ENCODE measurements at places on chromosomes 6 and 20.

DNA sequence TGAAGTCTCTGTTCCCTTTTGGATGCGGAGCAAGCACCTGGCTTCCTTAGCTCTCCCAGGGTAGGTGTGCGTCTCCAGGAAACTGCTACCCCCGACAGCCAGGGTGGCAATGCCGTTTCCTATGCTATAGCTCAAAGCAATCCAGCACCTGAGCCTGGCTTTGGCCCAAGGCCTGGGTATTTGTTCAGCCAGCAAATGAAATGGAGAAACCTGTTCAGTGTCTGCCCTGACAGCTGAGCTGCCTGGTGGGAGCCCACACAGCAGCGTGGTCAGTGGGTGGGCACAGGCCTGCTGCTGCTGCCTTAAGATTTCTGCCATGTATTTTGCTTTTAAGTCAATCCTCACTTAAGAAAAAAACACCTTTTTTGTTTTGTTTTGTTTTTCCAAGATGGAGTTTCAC lies 13.7 kb downstream of the SPATA2 start:
- H3K27me3 ChIP-seq = no peaks in the 10 kb centered on the region
- peaks cover 26% of the 10 kb centered on the region for H3K36me3 ChIP-seq
- no peak overlapping the region for H3K27ac ChIP-seq
- H3K4me3 ChIP-seq = no peak overlapping the region

GRCh38 chr6:53287336-53288225 lies 61.2 kb downstream of the ELOVL5 start:
- H3K27ac ChIP-seq = peak overlapping the region; percentile 14
- peaks cover 23% of the 10 kb centered on the region for H3K36me3 ChIP-seq
- H3K4me1 ChIP-seq = peaks cover 59% of the 10 kb centered on the region
- DNase-seq = no peak
- no peak overlapping the region for H3K4me3 ChIP-seq

DNA sequence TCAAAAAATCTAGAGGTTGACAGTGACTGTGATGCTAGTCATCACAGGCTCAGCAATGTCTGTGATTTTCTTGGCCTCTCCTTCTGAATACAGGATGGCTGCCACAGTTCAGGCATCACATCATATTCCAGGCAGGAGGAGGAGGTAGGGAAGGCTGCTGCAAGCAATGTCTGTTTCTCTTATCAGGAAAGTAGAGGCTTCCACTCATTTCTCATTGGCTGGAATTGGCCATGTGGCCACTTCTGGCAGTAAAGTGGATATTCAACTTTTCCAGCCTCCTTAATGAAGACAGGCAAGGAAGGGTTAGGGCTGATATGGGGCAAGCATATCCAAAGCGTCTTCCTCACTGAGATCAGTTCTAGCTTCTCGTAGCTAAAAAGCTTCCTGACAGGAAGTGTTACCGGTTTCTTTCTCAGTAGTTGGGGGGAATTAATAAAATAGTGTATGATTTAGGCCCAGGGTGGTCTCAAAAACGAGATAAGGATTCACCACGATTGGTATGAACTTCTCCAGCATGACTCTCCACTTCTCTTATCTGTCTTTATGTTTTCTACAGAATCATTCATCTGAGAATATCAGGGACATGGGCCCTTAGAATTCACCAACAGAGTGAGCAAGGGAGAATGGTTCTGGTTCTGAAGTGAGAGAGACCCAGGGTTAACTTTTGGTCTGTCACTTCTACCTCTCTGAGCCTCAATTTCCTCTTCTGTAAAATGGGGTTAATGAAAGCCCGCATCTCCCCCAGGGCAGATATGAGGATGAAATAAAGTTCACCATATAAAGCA lies 32.7 kb upstream of the PSMF1 start:
- peaks cover 7% of the 10 kb centered on the region for H3K27me3 ChIP-seq
- no peak overlapping the region for H3K4me3 ChIP-seq
- no peak overlapping the region for H3K27ac ChIP-seq
- no peaks in the 10 kb centered on the region for H3K36me3 ChIP-seq
- H3K4me1 ChIP-seq = no peaks in the 10 kb centered on the region
- no peak for DNase-seq

GRCh38 chr6:55578537-55579363 lies at the start of gene HMGCLL1:
HMGCLL1 (minus strand) TSS chr6:55579192; CDS start chr6:55579055, 137 bp downstream.
- H3K27ac ChIP-seq = peak within 1 kb of the TSS; percentile 55
- no peak within 1 kb of the TSS for H3K4me3 ChIP-seq
- no peaks in the 10 kb centered on the region for H3K4me1 ChIP-seq
- no peaks in the 10 kb centered on the region for H3K36me3 ChIP-seq
- no peak for DNase-seq

DNA sequence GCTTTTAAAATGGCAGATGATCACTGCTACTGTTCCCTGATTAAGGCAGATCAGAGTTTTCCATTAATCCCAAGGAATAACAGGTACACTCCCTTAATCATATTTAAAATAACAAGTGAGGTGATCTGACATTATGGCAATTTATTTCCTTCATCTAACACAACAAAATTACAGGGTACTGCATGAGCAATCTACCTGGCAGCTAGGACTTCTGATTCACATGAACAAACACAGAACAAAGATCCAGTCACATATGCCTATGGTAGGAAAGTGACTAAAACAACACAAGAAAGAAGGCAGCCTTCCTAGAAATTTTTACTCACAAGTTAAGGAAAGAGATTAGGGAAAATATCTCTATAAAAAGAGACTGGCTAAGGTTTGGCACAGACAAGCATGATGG lies 33.2 kb downstream of the MAP7 start:
- H3K27ac ChIP-seq = no peak overlapping the region
- H3K27me3 ChIP-seq = peaks cover 67% of the 10 kb centered on the region
- DNase-seq = no peak
- no peaks in the 10 kb centered on the region for H3K4me1 ChIP-seq

DNA sequence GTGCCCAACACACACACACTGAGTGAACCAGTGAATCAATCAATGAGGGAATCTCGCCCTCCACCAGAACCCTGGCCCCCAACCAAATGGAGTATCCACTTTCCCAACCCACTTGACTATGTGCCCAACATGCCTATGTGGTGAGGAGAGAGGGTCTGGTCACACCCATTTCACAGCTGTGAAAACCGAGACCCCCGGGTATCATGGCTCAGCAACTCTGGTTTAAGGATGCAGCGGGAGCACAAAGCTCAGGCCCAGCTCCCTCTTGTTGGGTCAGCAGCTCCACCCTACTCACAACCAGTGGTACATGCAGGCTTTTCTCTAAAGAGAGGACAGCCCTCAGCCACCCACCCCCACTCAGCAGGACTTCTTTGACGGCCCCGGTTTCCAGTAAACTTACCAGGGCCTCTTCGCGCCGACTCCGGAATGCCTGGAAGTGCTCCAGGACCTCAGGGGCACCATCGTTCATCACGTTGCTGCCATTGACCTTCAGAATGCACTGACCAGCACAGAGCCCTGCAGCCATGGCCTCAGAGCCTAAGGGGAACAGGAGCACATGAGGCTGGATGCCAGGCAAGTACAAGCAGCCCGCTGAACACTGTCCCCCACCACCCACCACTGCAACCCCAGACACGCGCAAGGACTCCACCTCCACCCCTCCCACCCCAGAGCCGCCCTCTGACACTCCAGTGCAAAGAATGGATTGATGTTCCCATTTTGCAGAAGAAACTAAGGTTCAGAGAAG lies 174.7 kb downstream of the PREX1 start:
- no peak for DNase-seq
- H3K4me1 ChIP-seq = peaks cover 19% of the 10 kb centered on the region
- H3K27me3 ChIP-seq = no peaks in the 10 kb centered on the region
- H3K27ac ChIP-seq = no peak overlapping the region
- no peak overlapping the region for H3K4me3 ChIP-seq

GRCh38 chr20:47348539-47349142 lies 7.9 kb downstream of the ZMYND8 start:
- H3K36me3 ChIP-seq = peaks cover 26% of the 10 kb centered on the region
- no peak overlapping the region for H3K27ac ChIP-seq
- no peak for DNase-seq
- H3K4me1 ChIP-seq = peaks cover 32% of the 10 kb centered on the region
- H3K4me3 ChIP-seq = no peak overlapping the region
- no peaks in the 10 kb centered on the region for H3K27me3 ChIP-seq

DNA sequence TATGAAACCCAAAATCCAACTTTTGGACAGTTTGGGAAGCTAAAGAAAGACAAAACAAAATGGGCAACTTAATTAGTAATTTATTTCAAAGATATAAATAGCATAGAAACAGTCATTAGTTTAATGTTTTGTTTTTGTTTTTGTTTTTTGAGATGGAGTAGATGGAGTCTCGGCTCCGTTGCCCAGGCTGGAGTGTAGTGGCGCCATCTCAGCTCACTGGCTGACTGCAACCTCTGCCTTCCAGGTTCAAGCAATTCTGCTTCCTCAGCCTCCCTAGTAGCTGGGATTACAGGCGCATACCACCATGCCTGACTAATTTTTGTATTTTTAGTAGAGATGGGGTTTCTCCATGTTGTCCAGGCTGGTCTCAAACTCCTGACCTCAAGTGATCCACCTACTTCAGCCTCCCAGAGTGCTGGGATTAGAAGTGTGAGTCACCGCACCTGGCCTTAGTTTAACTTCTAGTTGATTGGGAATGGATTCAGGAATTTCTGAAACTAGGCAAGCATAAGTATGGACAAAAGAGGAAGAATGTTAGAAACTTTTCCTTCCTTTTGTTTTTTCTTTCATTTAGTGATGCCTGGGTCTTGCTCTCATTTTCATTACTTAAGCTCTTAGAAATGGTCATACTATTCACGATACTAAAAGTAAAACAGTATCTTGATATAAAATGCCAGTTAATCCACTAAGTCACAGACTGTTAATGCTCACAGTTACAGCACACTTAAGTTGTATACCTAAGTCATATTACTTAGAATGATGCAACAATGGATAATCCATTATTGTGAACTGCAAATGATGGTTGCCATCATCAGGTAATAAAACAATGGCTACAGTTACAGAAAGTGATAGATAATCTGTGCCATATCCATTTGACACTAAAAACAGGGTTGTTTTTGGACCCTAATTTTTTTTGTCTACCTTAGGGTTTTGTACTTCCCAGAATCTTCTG lies 8.2 kb downstream of the SENP6 start:
- H3K4me3 ChIP-seq = no peak overlapping the region
- peaks cover 77% of the 10 kb centered on the region for H3K4me1 ChIP-seq
- H3K27ac ChIP-seq = peak overlapping the region; percentile 75
- no peak for DNase-seq
- H3K27me3 ChIP-seq = no peaks in the 10 kb centered on the region
- H3K36me3 ChIP-seq = peaks cover 3% of the 10 kb centered on the region

DNA sequence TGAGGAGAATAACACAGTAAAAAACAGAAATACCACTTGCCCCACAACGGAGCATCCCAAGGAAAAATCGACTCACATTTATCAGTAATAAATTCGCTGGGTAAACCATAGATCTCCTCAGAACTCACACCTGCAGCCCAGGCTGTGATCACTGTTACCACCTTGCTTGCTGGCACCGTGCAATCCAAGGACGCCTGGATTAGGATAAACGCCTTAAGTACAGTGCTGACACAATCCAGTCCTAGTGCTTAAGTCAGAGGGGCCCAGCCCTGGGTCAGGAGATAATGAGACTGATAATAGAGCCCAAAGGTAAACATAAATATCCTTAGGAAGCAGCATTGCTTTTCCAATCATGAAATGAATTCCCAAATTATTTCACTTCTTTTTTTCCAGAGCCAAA lies 62.5 kb downstream of the EPB41L2 start:
- H3K27ac ChIP-seq = no peak overlapping the region
- peaks cover 18% of the 10 kb centered on the region for H3K27me3 ChIP-seq
- no peak for DNase-seq

GRCh38 chr6:14655201-14656061 lies 537.9 kb downstream of the CD83 start:
- peaks cover 10% of the 10 kb centered on the region for H3K27me3 ChIP-seq
- H3K27ac ChIP-seq = no peak overlapping the region
- peaks cover 5% of the 10 kb centered on the region for H3K4me1 ChIP-seq
- no peaks in the 10 kb centered on the region for H3K36me3 ChIP-seq
- H3K4me3 ChIP-seq = no peak overlapping the region

GRCh38 chr6:1136827-1137226 lies 175.1 kb upstream of the FOXQ1 start:
- H3K4me1 ChIP-seq = no peaks in the 10 kb centered on the region
- H3K27ac ChIP-seq = no peak overlapping the region
- no peak for DNase-seq
- H3K27me3 ChIP-seq = peaks cover 63% of the 10 kb centered on the region

- no peak overlapping the region for H3K27ac ChIP-seq
- H3K4me1 ChIP-seq = no peaks in the 10 kb centered on the region
- no peaks in the 10 kb centered on the region for H3K27me3 ChIP-seq
- no peak for DNase-seq
These were observed 122.6 kb downstream of the SGK1 start for GRCh38 chr6:134195164-134195906.

- no peak overlapping the region for H3K4me3 ChIP-seq
- H3K27me3 ChIP-seq = peaks cover 15% of the 10 kb centered on the region
- peaks cover 6% of the 10 kb centered on the region for H3K4me1 ChIP-seq
- no peak for DNase-seq
- no peak overlapping the region for H3K27ac ChIP-seq
- H3K36me3 ChIP-seq = no peaks in the 10 kb centered on the region
These were observed 276.5 kb downstream of the CDC5L start for GRCh38 chr6:44663860-44664634.

GRCh38 chr6:126066053-126067048 lies 80.0 kb downstream of the TRMT11 start:
- DNase-seq = no peak
- no peak overlapping the region for H3K27ac ChIP-seq
- H3K27me3 ChIP-seq = no peaks in the 10 kb centered on the region
- peaks cover 3% of the 10 kb centered on the region for H3K36me3 ChIP-seq
- no peak overlapping the region for H3K4me3 ChIP-seq

- H3K4me3 ChIP-seq = no peak overlapping the region
- H3K36me3 ChIP-seq = peaks cover 2% of the 10 kb centered on the region
- H3K27ac ChIP-seq = no peak overlapping the region
- no peak for DNase-seq
These were observed 30.9 kb upstream of the XRN2 start for GRCh38 chr20:21272279-21272678.

GRCh38 chr20:3667434-3668037 lies 4.3 kb upstream of the GFRA4 start:
- no peak overlapping the region for H3K27ac ChIP-seq
- H3K36me3 ChIP-seq = peaks cover 4% of the 10 kb centered on the region
- H3K4me3 ChIP-seq = no peak overlapping the region
- H3K4me1 ChIP-seq = peaks cover 29% of the 10 kb centered on the region

DNA sequence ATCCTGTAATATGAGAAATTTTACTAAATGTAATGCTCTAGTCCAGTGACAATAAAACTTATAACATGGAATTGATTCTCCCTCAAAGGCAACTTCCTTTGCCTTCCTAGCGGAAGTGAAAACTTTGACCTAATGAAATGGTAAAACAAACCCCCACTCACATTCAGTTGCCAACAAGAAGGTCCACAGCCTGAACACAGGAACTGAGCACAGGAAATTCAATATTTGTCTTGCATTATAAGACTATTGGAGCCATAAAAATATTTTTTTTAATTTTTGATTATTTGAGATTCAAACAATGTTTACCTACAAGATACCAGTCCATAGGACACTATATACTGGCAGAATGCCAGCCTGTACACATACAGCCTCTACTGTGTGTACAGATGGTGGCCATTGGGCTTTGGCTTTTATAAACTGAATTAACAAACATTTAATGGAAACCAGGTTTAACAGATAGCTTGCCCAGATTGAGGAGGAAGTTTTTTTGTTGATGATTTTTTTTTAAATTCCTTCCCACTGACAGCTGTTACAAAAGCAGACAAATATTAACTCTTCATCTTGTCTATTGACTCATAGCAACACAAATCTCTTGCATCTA lies 481.5 kb upstream of the JAG1 start:
- DNase-seq = no peak
- H3K27ac ChIP-seq = no peak overlapping the region
- no peaks in the 10 kb centered on the region for H3K4me1 ChIP-seq
- H3K36me3 ChIP-seq = no peaks in the 10 kb centered on the region
- H3K27me3 ChIP-seq = no peaks in the 10 kb centered on the region
